Myometrial cell (primary cell): ENCODE measurements at places on chromosomes 5 and 9. TPM values are rescaled to one million over a fixed set of nuclear protein-coding genes. Genes with fewer than 3 reads are reported as not detected.

The DCTN4 gene
- total RNA-seq, result 44.4 and 55.1 TPM in 2 replicates

The OR1Q1 gene
- total RNA-seq, result not detected in 2 replicates

The ZNF454 gene
- 0.53 and 8.1 TPM in 2 replicates for total RNA-seq

The AK1 gene
- total RNA-seq, result 72.5 and 135 TPM in 2 replicates

The MSX2 gene
- total RNA-seq, result 0.53 TPM in 1 of 2 replicates, not detected in the other

The NINJ1 gene
- 65.7 and 84.5 TPM in 2 replicates for total RNA-seq

The PCDHB11 gene
- not detected in 2 replicates for total RNA-seq

The PRR16 gene
- total RNA-seq, result 24.6 and 34.3 TPM in 2 replicates

The TLX3 gene
- not detected in 2 replicates for total RNA-seq

The MPDZ gene
- 21.3 and 24.6 TPM in 2 replicates for total RNA-seq

The SLC1A1 gene
- 2.0 and 3.2 TPM in 2 replicates for total RNA-seq

The SOHLH1 gene
- not detected in 2 replicates for total RNA-seq

The ANKRD31 gene
- under 0.01 TPM in 1 of 2 replicates, not detected in the other for total RNA-seq

The PCDHGA3 gene
- 0.18 TPM in 1 of 2 replicates, not detected in the other for total RNA-seq

The LMAN2 gene
- total RNA-seq, result 312 and 382 TPM in 2 replicates

The ANKDD1B gene
- total RNA-seq, result 1.2 TPM in 1 of 2 replicates, not detected in the other

The TIMD4 gene
- not detected in 2 replicates for total RNA-seq

The MYORG gene
- total RNA-seq, result 2.6 and 2.7 TPM in 2 replicates

The UBTD2 gene
- 14.4 and 17.5 TPM in 2 replicates for total RNA-seq

The APBA1 gene
- 0.18 and 0.58 TPM in 2 replicates for total RNA-seq

The GBGT1 gene
- 9.5 and 16.7 TPM in 2 replicates for total RNA-seq

The PLAC8L1 gene
- total RNA-seq, result not detected in 2 replicates

The GKAP1 gene
- total RNA-seq, result 0.29 and 1.4 TPM in 2 replicates

The GFI1B gene
- not detected in 2 replicates for total RNA-seq

The TICAM2 gene
- 9.5 and 16.7 TPM in 2 replicates for total RNA-seq

The TAF11L10 gene
- total RNA-seq, result not detected in 2 replicates

The MEF2C gene
- 2.6 and 3.7 TPM in 2 replicates for total RNA-seq

The MAMDC2 gene
- 0.35 and 0.86 TPM in 2 replicates for total RNA-seq

The PCDHB9 gene
- total RNA-seq, result 0.18 TPM in 1 of 2 replicates, not detected in the other

The NR5A1 gene
- not detected in 2 replicates for total RNA-seq

The THOC3 gene
- total RNA-seq, result 45.7 and 75.5 TPM in 2 replicates

The LCP2 gene
- total RNA-seq, result not detected in 2 replicates

The CDX1 gene
- not detected in 2 replicates for total RNA-seq

The EQTN gene
- total RNA-seq, result not detected in 2 replicates

The CCDC152 gene
- total RNA-seq, result 1.4 TPM in 2 replicates

The LRRC19 gene
- total RNA-seq, result not detected in 2 replicates

The SH3RF2 gene
- 0.53 TPM in 1 of 2 replicates, not detected in the other for total RNA-seq

The LIFR gene
- total RNA-seq, result 20.5 and 22.3 TPM in 2 replicates

The PKD2L2 gene
- total RNA-seq, result not detected in 2 replicates

The PCDHB5 gene
- total RNA-seq, result under 0.01 TPM in 1 of 2 replicates, not detected in the other

The RBM22 gene
- 21.8 and 30.0 TPM in 2 replicates for total RNA-seq

The KIF3A gene
- total RNA-seq, result 3.9 and 4.9 TPM in 2 replicates

The ARL14EPL gene
- 0.29 TPM in 1 of 2 replicates, not detected in the other for total RNA-seq

The ZNF883 gene
- 1.7 and 3.7 TPM in 2 replicates for total RNA-seq

The PCBD2 gene
- total RNA-seq, result 2.9 and 6.6 TPM in 2 replicates

The OSMR gene
- total RNA-seq, result 27.4 and 33.1 TPM in 2 replicates

The CCDC69 gene
- total RNA-seq, result 6.3 and 9.4 TPM in 2 replicates

The PCDHA9 gene
- not detected in 2 replicates for total RNA-seq

The PANK3 gene
- 18.5 and 25.2 TPM in 2 replicates for total RNA-seq
